HFFc6 (cell line): ENCODE measurements at places on chromosomes 6 and 20. TPM values are rescaled to one million over a fixed set of nuclear protein-coding genes. Genes with fewer than 3 reads are reported as not detected.

Gene MROH8
- total RNA-seq, result 1.4 to 1.8 TPM (median 1.8 TPM) in 3 replicates

GRCh38 chr6:110609101-110609500 lies 132.7 kb upstream of the SLC22A16 start:
- H3K4me1 ChIP-seq, result no peaks in the 10 kb centered on the region
- H3K27me3 ChIP-seq, result no peaks in the 10 kb centered on the region
- H3K4me3 ChIP-seq, result no peak overlapping the region
- H3K27ac ChIP-seq, result no peak overlapping the region
- no peak for DNase-seq
- H3K36me3 ChIP-seq, result no peaks in the 10 kb centered on the region; the same call in 1 of the 2 replicates

DNA sequence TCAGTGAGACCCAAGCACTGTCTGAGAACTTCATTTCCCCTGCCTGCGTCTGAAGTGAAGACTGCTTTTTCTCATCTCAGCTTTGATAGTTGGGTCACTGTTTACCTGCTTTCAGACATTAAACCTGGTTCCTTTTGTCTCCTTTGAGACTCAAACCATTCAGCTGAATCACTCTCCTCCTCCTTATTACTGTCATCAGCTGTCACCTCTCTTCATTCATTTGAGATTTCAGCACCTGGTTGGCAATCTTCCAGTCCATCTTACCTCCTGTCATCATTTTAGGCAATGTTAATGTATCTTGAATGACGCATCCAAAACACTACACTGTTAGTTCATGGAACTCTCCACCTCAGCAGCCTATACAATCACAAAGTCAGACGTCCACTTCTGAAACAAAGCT lies 34.3 kb upstream of the SOX4 start:
- H3K36me3 ChIP-seq, result no peaks in the 10 kb centered on the region
- no peaks in the 10 kb centered on the region for H3K27me3 ChIP-seq
- H3K27ac ChIP-seq, result no peak overlapping the region
- no peaks in the 10 kb centered on the region for H3K4me1 ChIP-seq
- DNase-seq, result no peak

Gene ALDH8A1
- total RNA-seq, result 0.10 TPM in 1 of 2 replicates, not detected in the other

DNA sequence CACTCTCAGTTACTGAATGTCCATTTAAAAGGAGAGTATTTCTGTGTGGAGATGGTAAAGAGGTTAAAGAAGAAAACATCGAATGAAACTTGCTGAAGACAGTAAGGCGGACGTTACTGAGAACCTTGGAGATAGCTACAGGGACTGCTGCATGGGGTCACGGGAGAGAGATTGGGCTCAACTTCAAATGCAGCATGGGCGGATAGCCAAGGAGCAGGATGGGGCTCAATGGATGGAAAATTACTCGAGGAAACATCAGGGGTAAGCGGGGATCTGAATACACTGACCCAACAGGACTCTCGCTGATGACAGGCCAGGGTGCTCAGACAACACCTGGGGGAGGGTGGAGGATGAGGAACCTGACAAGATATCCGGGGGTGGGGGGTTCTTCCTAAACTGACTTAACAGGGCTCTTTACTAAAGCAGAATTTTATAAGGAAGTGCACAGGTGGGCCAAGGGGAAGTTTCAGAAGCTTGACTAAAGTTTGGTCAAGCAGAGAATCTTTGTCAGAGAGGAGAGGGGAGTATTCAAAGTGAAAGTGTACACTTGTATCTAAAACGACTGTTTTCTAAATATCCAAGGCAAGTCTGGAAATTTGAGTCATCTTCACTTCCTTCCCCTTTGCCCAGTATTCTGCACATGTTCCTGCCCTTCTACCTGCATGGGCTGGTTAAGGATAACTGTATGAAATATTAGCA lies 22.8 kb downstream of the ECT2L start:
- H3K4me3 ChIP-seq, result peak overlapping the region; percentile 37; the same call in 1 of the 2 replicates
- peak overlapping the region; percentile 85 for H3K27ac ChIP-seq
- peaks cover 47% of the 10 kb centered on the region for H3K4me1 ChIP-seq
- DNase-seq, result no peak
- H3K36me3 ChIP-seq, result no peaks in the 10 kb centered on the region

GRCh38 chr20:32208499-32209154 lies 947 bp downstream of the POFUT1 start:
- H3K27ac ChIP-seq, result peak overlapping the region; percentile 71
- H3K4me3 ChIP-seq, result peak overlapping the region; percentile 92

DNA sequence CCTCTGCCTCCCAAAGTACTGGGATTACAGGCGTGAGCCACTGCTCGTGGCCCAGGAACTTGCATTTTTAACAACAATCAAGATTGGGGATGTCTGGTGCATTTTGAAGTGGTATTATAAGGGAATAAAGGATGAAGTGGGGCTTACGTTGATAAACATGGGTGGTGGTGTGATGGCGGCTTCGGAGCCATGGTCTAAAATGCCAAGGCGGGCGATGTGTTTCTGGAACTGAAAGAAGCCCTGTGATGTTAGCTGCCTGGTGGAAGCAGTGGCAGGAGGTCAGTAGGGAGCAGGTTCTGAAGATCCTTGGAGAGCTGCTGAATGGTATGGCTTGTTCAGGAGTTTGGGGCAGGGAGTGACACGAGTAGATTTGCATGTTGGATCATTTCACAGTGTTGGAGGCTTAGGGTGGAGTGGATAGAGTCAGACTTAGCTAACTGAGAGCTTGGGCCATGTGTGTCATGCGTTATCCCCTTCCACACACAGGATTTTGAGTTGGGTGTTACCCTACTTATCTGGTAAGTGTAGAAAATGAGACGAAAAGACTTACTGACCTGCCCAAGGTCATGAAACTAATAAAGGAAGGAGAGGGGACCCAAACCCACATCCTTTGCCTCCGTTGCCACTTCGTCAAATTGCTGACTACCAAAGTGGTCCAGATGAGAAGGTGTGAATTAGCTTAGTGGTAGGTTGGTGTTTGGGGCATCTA lies 1.5 kb downstream of the NELFCD start:
- H3K36me3 ChIP-seq, result peaks cover 18% of the 10 kb centered on the region
- H3K4me3 ChIP-seq, result peak overlapping the region; percentile 94
- H3K4me1 ChIP-seq, result peaks cover 22% of the 10 kb centered on the region
- DNase-seq, result no peak

- H3K4me3 ChIP-seq, result peak overlapping the region; percentile 91
- H3K36me3 ChIP-seq, result peaks cover 55% of the 10 kb centered on the region
- H3K4me1 ChIP-seq, result peaks cover 84% of the 10 kb centered on the region
Observed at GRCh38 chr6:106090001-106090400, 3.9 kb downstream of the PRDM1 start.

Gene OR2J3
- not detected in 3 replicates for total RNA-seq

Gene OR12D3
- total RNA-seq, result not detected in 3 replicates

Gene RIPPLY2
- not detected in 2 replicates for total RNA-seq

Gene HLA-DRB5
- total RNA-seq, result not detected in 3 replicates

DNA sequence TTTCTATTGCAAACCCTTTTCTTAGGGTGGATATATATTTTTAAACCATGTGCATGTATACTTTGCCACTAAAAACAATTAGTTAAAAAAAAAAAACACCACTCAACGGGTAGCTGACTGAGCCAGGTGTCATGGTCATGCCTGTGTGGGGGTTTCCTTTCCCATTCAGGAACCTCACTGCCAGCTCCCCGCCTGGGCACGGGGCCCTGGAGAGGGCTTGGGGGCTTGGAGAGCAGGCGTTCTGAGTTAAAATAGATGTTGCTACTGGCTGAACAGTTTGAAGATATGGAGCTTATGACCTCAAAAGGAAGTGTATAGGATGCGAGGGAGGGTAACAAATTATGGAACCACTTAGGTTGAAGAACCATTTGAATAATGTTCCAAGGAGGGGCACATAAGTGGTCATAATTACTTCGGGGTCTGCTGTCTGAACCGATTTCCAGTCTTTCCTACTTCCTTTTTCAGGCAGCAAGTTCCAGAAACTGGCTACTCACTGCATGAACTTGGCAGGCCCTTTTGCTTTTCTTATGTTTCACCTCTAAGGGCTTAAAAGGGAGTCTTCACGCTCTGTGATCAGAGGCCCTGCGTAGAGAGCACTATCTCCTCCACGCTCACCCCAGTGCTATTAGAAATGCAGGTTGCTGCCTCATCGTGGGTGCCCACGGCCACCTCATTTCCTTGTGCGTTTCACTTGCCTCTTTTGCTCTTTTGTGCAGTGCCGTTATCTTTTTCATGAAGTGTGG lies 9.9 kb downstream of the STX16 start:
- no peak overlapping the region for H3K27ac ChIP-seq
- H3K27me3 ChIP-seq, result no peaks in the 10 kb centered on the region
- DNase-seq, result no peak
- H3K36me3 ChIP-seq, result peaks cover 20% of the 10 kb centered on the region

GRCh38 chr6:156111913-156112312 lies 656.3 kb upstream of the NOX3 start:
- H3K27me3 ChIP-seq, result no peaks in the 10 kb centered on the region; the same call in 1 of the 2 replicates
- H3K36me3 ChIP-seq, result no peaks in the 10 kb centered on the region
- no peaks in the 10 kb centered on the region for H3K4me1 ChIP-seq
- no peak for DNase-seq
- H3K27ac ChIP-seq, result no peak overlapping the region

Gene TREM1
- 0.09 TPM in 1 of 3 replicates, not detected in the others for total RNA-seq

GRCh38 chr20:34249291-34249690 lies 8.1 kb downstream of the ASIP start:
- DNase-seq, result no peak
- peaks cover 3% of the 10 kb centered on the region; the same call in 1 of the 2 replicates for H3K27me3 ChIP-seq
- H3K27ac ChIP-seq, result no peak overlapping the region
- no peak overlapping the region for H3K4me3 ChIP-seq
- peaks cover 13% of the 10 kb centered on the region for H3K4me1 ChIP-seq
- H3K36me3 ChIP-seq, result no peaks in the 10 kb centered on the region

DNA sequence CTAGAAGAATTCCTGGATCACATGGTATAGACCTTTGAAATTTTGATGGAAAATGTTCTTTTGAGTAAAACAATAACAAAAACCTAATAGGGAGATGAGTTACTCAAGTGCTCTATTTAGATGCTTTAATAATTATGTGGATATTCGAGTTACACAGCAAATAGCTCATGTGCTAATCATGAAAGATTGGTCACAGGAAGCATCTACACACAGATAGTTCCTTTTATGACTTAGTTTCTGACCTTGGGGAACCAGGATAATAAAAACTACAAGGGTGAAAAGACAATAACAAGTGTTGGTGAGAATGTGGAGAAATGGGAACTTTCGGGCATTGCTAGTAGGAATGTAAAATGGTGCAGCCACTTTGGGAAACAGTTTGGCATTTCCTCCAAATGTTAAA lies 19.7 kb downstream of the UBE2V1 start:
- no peak for DNase-seq
- H3K27ac ChIP-seq, result peak overlapping the region; percentile 33
- peaks cover 34% of the 10 kb centered on the region for H3K36me3 ChIP-seq
- peak overlapping the region; percentile 24; the same call in 1 of the 2 replicates for H3K4me3 ChIP-seq
- H3K4me1 ChIP-seq, result peaks cover 48% of the 10 kb centered on the region
- H3K27me3 ChIP-seq, result peaks cover 2% of the 10 kb centered on the region; the same call in 1 of the 2 replicates

DNA sequence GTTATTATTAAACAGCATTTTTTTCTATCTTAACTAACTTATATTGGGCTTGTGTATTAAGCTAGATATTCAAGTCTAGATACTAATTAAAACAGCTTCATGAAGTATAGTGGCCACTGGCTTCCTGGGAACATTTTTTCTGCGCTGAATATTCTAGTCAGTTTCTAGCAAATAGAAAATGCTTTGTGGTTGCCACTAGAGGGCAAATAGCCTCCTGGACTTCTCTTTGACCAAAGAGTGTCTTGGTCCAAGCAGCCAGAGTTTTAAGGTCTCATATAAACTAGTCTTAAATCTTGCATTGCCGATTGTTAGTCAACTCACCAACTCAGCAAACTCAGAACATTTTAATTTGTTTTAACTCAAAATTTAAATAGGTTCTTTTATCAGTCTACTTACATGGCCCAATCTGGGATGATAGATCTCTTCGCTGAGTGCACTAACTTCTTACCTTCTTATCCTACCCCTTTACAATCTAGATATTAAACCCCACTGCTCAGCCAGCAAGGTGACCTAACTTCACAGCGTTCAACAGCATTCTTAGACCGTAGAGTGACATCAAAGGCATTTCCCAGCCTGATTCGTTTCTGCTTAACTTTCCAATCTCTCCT lies 24.6 kb upstream of the ID4 start:
- no peaks in the 10 kb centered on the region for H3K4me1 ChIP-seq
- H3K27ac ChIP-seq, result no peak overlapping the region
- H3K27me3 ChIP-seq, result no peaks in the 10 kb centered on the region

DNA sequence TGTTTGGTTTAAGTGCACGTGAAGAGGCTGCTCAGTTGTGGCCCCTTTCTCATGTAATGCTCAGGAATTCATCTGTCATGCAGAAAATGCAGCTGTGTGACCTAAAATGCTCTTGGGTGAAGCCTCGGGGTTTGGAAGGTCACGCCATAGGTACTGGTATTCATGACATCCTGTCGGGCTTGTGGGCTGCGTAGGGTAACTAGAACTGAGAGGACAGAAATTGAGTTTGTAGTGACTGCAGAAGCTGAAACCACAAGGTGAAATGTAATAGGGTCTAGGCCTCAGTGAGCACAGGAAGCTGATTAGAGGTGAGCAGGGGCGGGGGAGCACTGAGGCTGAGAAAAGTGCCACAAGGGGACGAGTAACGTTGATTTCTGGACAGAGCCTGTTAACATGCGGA lies 128.8 kb downstream of the SOBP start:
- peaks cover 28% of the 10 kb centered on the region for H3K27me3 ChIP-seq
- no peak overlapping the region for H3K4me3 ChIP-seq
- H3K27ac ChIP-seq, result no peak overlapping the region
- no peak for DNase-seq
- H3K4me1 ChIP-seq, result no peaks in the 10 kb centered on the region

GRCh38 chr6:148999501-148999900 lies 252.7 kb downstream of the UST start:
- H3K4me1 ChIP-seq, result peaks cover 54% of the 10 kb centered on the region
- H3K36me3 ChIP-seq, result peaks cover 30% of the 10 kb centered on the region
- peak; percentile 36 for DNase-seq
- peak overlapping the region; percentile 48 for H3K4me3 ChIP-seq
- H3K27ac ChIP-seq, result peak overlapping the region; percentile 76

Gene PANK2
- total RNA-seq, result 33.1 to 38.9 TPM (median 38.4 TPM) in 3 replicates

DNA sequence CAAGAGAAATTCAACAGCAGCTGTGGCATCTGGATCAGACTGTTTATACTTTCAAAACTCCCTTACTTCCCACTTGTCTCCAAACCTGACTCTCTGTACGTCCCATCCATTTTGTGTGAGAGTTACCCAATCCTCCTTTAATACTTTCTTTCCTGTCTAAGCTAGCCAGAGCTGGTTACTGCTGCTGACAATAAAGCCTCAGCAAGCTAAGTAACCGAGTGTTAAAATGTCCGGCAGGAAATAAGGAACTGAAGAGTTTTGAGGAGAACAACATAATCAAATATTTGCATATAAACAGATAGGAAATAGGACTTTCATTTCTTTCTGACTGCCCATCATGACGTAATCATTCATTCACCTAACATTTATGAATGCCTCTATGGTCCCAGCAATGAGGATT lies 11.6 kb downstream of the TMEM30A start:
- no peak overlapping the region for H3K4me3 ChIP-seq
- no peaks in the 10 kb centered on the region for H3K27me3 ChIP-seq
- H3K4me1 ChIP-seq, result peaks cover 84% of the 10 kb centered on the region

Gene TSHZ2
- total RNA-seq, result not detected in 3 replicates

- H3K4me3 ChIP-seq, result peak overlapping the region; percentile 34; the same call in 1 of the 2 replicates
- no peaks in the 10 kb centered on the region for H3K27me3 ChIP-seq
- DNase-seq, result peak; percentile 23
- H3K27ac ChIP-seq, result peak overlapping the region; percentile 29
Observed at GRCh38 chr6:145147559-145147958, 587.8 kb downstream of the EPM2A start.

Gene GZF1
- 10.5 to 11.8 TPM (median 10.6 TPM) in 3 replicates for total RNA-seq

Gene PPP1R14C
- 0.21 TPM in 1 of 3 replicates, not detected in the others for total RNA-seq
